ENCODE measurements at places on chromosomes 4 and X. TPM values are rescaled to one million over a fixed set of nuclear protein-coding genes. Genes with fewer than 3 reads are reported as not detected.

DNA sequence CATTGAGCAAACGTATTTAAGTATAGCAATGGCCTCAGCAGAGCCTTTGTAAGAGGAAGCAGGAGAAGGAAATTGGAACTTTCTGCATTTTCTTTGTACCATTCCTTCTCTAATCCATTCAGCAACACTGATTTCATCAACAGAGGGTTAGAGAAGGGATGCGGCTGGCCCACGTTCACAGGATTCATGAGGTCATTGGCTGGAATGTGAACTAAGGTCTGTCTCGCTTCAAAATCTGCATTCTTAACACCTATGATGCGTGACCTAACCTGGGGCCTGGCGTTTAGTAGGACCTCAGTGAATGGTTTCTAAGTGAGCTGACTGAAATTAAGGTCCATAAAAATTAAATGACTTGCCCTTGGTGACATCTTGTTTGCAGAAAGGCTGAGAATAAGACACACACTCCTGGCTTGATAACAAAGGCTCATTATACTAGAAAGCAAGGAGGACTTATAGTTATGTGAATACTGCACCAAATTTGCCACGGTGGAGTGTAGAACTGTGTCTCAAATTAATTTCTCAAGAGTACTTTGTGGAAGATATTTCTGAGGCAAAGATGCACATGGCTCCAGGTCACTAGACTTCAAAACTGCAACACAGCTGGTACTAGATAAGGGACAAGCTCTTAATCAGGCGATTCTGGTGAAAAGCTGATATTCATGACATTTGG lies 25.4 kb downstream of the FGFBP1 start:
- DNase-seq: no peak

GRCh38 chrX:39855748-39856129 lies 242.0 kb downstream of the BCOR start:
- DNase-seq: no peak

- no peak for DNase-seq
Observed at GRCh38 chr4:25838526-25838925, 24.3 kb downstream of the SEL1L3 start.

The HUWE1 gene
- 130 TPM for total RNA-seq

The SPANXN3 gene
- total RNA-seq: not detected

The GPC4 gene
- total RNA-seq: 15.0 TPM

DNA sequence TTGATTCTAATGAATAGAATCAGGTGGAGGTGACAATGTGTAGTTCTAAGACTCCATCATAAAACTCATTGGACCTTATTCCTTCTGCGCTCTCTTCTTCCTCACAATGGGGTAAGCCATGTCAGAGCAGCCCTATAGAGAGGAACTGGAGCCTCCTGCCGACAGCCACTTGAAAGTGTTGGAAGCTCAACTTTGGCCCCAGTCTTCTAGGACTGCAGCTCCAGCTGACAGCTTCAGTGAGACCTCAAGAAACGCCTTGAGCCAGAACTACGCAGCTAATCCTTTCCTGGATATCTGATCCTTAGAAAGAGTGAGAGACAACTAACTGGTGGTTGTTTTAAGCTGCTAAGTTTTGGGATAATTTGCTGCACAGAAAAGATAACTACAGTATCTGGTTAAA lies 22.1 kb upstream of the ADH7 start:
- no peak for DNase-seq

The INTU gene
- 5.3 TPM for total RNA-seq

The MMRN1 gene
- total RNA-seq: 12.5 TPM

- DNase-seq: no peak
Observed at GRCh38 chrX:148380650-148381561, 119.5 kb upstream of the AFF2 start.

The SPANXD gene
- not detected for total RNA-seq

DNA sequence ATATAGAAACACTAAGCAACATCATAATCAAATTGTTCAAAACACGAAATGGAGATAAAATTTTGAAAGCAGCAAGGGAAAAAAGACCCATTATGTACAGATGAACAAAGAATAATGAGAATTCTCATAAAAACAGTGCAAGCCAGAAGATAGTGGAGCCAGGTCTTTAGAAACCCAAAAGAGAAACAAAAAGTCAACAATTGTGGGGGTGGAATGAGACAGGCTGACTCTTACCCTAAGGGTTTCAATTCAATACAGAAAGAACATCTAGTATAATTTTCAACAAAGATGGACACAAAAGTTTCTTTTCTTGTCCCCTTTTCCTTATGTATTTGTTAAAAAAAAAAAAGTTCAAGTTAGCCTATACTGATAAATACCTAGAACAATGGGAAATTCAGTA lies 34.0 kb upstream of the MAGEB2 start:
- no peak for DNase-seq

GRCh38 chr4:1030559-1030958 lies 19.1 kb downstream of the FGFRL1 start:
- no peak for DNase-seq

GRCh38 chr4:107989162-107989536 lies 540 bp upstream of the HADH start:
- DNase-seq: no peak

DNA sequence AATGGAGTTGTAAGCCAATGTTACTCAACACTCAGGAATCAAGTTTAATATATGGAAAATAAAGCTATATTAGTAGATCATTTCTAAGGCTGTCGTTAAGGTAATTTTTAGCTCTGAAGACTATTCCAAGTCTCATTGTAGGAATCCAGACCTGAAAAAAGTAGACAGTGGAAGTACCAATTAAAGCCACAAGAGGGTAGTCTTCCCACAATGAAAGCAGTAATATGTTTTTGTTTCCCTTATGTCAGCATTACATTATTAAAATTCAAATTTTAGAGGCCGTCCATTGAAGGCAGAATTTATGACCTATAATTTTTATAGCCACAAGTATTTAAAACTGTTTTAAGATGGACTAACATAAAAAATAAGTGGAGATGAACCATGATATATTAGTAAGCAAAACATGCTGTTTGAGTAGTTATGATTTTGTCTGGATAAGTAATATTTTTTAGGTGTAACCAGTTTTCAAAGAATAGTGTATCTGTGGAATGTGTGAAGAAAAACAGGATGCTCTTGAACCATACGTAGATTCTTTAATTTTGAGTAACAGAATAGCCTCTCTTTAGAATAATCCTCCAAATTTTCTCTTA lies 372.6 kb upstream of the TECRL start:
- no peak for DNase-seq

The STBD1 gene
- 27.2 TPM for total RNA-seq

The WDR1 gene
- 206 TPM for total RNA-seq

The POLN gene
- 2.4 TPM for total RNA-seq

Data from left cardiac atrium (tissue), 4 donors.